ENCODE measurements at places on chromosomes 2 and 18.

GRCh38 chr2:105909215-105909614 lies 164.5 kb downstream of the NCK2 start:
- no peak for DNase-seq

DNA sequence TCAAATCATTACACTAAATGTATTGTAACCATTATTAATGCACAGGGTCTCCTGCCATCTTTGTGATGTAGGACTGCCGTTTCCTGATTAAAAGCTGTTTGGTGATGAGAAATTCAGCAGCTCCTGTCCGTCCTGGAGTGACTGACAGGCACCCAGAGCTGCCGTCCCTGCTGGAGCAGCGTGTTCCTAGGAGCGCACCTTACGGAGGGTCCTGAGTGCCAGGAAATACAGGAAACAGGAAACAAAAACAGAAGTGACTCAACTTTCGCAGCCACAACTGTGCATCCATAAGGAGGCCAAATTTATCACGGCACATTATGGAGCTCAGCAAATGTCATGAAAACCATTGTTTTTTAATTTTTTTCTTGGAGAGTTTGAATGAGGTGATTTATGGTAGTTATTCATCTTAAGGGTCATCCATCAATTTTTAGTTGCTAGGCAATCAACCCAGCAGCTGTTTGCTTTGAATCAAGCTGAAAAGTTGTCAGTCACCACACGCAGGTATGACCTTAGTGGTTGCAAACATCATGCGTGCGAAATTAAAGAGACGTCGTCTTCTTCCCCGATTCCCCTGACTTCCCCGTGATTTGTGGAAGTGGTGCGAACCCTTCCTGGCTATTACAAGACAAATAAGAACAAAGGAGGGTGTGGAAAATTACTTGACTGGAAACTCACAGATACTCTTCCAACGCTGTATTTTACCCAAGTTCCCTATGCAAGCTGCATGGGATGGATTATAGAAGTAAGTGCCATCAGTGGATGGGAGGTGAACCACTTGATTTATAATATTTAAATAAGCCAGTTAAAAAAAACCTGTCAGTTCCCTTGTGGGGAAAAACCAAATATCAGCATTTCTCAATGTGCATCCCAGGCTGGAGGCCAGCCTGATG lies 19.8 kb downstream of the TSHZ1 start:
- DNase-seq, result no peak

GRCh38 chr2:105344704-105345345 lies 7.5 kb downstream of the C2orf49 start:
- no peak for DNase-seq

- DNase-seq, result no peak
These were observed 39.9 kb downstream of the DARS1 start for GRCh38 chr2:135945526-135945925.

DNA sequence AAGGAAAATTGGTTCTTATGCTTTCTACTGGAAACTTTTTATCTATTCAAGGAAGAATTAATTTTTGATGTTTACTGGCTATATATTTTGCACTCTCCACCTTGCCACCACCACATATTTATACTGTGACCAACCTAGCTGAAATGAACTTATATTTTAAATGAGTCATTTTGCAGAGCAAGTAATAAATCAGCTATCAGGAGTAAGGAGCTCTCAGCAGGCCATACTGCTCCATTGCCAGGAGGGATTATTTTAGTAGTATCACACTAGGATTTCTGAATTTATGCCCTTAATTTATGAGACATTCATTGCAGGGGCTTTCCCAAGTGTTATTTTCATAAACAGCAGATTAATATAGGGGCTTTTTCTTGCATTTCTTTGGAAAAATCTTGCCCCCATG lies 125.8 kb upstream of the CYP1B1 start:
- DNase-seq, result no peak

DNA sequence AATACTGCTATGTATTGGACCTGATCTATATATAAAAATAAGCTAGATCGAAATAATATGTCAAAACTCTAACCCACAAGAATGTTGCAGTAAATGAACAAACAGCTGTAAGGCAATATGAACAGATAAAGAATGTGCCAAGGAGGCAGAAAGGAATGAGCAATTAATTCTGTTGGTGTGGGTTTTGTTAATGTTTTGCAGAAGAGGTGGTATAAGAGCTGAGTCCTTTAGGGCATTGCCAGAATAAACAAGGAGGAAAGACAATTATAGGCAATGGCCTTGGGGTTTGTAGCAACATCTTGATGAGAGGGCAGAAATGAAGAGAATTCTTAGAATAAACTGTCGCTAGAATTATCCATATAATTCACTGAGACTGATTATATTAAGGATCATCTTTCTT lies 240.9 kb upstream of the GULP1 start:
- DNase-seq, result no peak

DNA sequence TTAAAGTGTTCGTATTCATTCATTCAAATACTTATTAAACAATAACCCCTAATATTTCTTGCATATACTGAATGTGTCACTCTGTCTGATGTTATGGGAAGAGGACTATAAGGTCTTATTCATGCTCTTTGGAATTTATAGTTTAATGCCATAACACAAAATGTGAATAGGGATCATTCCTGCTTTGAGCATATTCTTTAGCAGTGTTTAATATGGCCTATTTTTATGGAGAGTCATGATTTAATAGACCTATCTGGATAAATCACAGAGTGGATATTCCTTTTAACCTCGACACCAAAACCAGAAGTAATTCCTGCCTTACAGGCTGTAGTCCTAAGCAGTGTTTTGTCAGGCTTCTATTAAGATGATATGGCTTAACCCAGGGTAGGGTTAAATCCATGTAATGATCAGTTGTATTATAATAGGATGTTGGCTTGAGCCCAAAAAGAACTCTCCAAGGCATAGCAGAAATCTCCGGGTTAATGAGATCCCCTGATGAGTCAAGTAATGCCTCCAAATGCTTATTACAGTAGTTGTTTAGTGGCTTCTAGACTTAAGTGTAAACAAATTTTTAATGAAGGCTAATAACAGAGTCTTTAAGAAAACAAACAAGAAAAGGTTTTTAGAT lies 54.3 kb downstream of the GULP1 start:
- no peak for DNase-seq

GRCh38 chr2:197078535-197078934 lies 152.0 kb upstream of the PGAP1 start:
- DNase-seq, result no peak

- DNase-seq, result no peak
These were observed 251.8 kb downstream of the LPIN1 start for GRCh38 chr2:11998218-11998617.

GRCh38 chr2:117378653-117379052 lies 435.8 kb upstream of the DDX18 start:
- no peak for DNase-seq

GRCh38 chr2:193876980-193877379 lies 1682.2 kb upstream of the TMEFF2 start:
- no peak for DNase-seq

DNA sequence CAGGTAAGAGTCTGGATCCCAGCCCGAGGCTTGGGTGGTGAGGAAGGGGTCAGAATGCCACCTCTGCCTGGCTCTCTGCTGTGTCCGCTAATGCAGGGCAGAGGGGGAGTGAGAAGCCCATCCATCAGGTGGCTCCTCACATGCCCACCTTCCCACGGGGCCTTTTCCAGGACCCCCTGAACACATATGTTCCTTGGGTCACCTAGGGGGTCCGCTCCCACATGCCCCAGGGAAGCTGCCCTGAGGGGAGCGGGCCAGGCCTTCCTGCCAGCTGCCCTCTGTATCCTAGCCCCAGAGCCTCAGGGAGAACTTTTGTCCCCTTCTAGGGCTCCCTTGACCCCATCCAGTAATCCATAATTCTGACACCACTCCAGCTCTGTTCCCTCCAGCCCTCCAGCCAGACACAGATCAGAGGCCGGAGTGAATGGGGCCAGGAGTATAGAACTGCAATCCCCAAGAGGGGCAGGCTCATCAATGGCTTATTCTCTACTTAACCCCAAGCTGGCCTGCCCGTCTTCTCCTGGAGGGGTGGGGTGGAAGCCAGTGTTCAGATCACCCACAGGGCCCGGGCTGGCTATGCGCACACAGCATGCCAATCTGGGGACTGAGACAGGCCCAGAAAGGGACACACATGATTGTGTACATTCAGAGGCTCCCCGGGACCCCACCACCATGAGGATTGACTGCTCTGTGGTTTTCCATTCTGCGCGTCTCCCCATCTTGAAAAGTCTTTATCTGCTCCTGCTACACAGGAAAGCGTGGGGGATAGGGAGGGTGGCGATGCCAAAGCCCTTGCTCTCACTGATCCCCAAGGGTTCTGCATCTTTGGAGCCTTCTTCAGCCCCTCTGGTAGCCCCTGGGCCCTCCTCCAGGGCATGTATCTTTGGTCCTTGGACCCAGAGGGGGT lies 1.1 kb downstream of the EMILIN1 start:
- DNase-seq, result no peak

DNA sequence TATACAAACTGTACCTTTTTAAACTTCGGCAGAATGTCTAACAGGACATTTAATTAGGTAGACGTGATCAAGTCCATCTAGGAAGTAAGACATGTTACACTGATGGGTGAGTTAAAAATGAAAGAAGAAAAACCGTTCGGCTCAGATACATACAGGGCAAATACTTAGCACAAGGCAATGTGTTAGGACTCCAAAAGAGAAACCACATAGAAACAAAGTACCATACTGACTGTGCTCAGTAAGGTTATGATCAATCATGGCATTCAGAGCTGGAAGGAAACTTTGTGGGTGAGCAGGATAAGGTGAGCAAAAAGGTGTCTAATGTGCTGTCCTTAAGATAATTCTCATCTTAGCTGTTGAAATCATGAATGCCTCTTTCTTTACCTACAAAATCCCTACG lies 211.9 kb downstream of the STK39 start:
- no peak for DNase-seq

GRCh38 chr18:72427721-72428120 lies 116.4 kb downstream of the CBLN2 start:
- no peak for DNase-seq

- no peak for DNase-seq
These were observed 181.4 kb downstream of the OSR1 start for GRCh38 chr2:19176977-19177376.

GRCh38 chr18:24762511-24762910 lies 302.1 kb downstream of the HRH4 start:
- no peak for DNase-seq

GRCh38 chr2:74593826-74594772 lies 39.6 kb downstream of the DOK1 start:
- no peak for DNase-seq

DNA sequence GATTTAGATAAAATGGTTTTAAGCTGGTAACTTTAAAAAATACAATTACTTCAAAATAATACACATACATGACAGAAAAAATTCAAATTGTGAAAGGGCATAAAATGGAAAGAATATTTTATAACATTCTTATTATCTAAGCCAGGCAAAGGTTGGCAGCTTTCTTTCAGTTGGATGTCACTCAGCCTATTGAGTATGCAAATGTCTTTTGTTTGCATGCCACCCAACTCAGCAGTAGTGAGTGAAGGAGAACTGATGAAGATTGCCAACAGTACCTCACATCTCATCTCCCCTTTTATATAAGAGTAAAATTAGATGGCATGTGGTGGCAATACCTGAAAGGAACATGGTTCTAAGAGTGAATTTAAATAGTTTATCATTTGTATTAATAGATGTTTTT lies 24.8 kb downstream of the BMPR2 start:
- DNase-seq, result no peak

GRCh38 chr2:120746144-120746543 lies 10.5 kb downstream of the GLI2 start:
- no peak for DNase-seq

DNA sequence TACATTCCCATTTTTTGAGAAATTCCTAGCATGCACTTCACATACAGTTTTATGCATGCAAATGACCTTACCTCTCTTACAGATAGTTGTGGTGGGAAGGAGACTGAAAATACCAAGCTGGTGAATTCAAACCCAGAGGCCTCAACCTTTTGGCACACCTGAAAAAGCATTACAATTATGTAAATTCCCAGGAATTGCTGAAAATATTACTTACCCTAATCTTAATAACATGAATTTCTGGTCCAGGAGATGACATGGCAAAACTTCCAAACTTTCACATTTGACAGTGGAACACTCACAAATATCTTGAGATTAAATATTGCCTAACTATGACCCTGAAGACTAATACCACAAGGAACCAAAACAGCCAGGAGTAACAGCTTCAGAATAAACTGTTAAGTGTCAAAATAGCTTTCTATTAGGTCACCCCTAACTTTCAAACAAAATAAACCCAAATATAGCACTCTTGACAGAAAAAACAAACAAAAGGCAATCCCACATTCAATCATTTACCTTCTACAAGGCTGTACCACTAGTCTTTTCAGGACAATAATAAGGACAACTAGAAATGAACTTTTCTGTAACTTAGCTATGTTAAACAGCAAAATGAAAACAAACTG lies 10.9 kb upstream of the PEX13 start:
- no peak for DNase-seq

- DNase-seq, result no peak
These were observed 240.5 kb downstream of the RDH14 start for GRCh38 chr2:18319987-18320386.

DNA sequence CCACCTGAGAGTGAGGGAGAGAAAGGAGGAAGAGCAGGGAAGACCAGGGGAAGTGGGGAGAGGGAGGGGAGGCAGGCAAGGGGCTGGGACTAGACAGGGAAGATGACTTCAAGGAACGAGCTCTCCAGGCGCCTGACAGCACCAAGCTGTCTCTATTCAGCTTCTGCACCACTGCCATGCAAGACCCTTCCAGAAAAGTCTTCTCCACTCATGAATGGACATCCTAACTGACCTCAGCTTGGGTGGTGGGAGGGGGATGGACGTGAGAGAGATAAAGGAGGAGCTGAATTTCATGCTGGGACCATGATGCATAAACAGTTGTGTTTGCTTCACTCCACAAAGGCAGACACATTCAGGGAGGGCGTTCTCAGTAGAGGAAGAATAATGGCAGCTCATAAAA lies 206.4 kb upstream of the ARL4C start:
- no peak for DNase-seq

DNA sequence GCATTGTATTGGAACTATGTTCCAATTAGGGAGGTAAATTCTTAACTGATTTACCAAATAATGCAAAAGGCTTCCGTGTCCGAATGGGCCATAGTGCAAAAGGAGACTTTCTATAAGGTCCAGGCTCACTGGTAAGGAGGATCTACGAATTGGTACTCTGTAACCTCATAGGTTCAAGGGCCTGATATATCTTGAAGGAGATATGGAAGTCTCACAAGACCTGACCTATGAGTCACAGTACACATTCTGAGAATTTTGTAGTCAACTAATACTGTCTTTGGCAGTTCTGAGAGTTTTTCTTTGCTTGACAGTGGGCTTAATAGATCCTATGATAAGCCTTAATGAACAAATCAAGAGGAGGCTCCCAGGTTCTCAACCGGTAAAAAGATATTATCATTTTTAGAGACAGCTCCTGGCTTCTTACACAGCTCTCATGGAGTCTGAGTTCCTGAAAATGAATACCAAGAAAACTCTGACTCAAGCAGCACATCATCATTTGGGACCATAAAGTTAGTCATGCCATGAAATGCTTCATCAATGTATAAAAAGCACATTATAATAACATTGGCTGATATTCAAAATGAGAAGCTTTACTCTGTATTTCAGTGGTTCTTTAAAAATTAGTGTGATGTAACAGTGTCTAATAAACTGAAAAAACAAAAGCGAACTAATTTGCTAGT lies 1275.2 kb upstream of the CRIM1 start:
- no peak for DNase-seq

GRCh38 chr18:35029770-35030169 lies 11.4 kb upstream of the MAPRE2 start:
- DNase-seq, result no peak

- peak; percentile 12 for DNase-seq
These were observed 316.4 kb downstream of the DSEL start for GRCh38 chr18:67199993-67200617.
